RKO (cell line): ENCODE measurements at places on chromosomes 3 and 15.
A peak's percentile ranks its signal among the peaks of the same experiment; 100 is the strongest.

DNA sequence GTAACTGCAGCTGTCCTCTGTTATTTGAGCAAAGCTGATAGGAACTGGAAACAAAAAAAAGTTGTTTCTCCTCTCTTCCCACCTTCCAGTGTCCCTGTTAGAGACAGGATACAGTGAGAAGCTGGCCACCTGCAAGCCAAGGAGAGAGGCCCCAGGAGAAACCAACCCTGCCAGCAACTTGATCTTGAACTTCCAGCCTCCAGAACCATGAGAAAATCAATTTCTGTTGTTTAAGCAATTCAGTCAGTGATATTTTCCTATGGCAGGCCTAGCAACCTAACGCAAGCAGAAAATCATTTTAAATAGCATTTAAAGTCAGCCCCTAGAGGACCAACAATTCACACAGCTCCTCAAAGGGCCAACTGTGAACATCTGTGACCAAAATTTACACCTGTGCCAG is 291.3 kb downstream of the OXSM start:
- no peak for DNase-seq

DNA sequence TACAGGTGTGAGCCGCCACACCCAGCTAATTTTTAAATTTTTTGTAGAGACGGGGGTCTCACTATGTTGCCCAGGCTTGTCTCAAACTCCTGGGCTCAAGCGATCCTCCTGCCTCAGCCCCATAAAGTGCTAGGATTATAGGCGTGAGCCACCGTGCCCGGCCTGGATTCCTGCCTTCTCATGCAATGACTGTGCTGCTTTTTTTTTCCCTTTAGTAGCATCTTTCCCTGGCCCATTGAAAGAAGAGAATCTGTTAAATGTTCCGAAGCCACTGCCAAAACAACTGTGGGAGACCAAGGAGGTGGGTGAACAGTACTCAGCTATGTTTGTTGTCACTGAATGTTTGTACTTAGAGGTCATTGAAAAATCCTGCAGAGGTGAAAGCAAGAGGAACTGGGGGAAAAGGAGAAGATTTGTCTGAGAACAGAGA is 88.0 kb downstream of the CRTC3 start:
- no peak for DNase-seq

DNA sequence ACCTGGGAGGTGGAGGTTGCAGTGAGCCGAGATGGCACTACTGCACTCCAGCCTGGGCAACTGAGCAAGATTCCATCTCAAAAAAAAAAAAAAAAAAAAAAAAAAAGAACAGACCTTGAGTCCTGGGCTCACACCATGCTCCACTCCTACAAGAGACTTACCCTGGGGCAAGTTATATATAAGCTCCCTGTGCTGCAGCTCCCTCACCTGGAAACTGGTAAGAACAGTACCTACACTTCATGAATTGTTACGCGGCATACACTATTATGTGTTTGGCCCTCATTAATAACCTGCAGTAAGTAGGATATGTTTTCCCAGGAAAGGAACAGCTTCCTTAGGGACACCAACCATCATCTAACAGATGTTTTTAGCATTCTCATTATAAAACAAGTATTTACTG is 119.6 kb downstream of the FMN1 start:
- no peak for DNase-seq

DNA sequence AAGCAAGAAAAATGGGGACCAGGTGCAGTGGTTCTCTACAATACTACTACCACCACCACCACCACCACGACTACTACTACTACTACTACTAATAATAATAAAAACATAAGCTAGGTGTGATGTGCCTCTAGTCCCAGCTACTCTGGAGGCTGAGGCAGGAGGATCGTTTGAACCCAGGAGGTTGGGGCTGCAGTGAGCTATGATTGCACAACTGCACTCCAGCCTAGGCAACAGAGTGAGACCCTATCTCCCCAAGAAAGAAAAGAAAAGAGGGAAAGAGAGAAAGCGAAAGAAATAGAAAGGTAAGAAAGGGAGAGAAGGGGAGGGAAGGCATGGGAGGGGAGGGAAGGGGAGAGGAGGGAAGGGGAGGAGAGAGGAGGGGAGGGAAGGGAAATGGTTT is 350.6 kb downstream of the FOXP1 start:
- no peak for DNase-seq

GRCh38 chr3:146503461-146504202 is 34.3 kb upstream of the PLSCR2 start:
- peak; percentile 82 for DNase-seq

DNA sequence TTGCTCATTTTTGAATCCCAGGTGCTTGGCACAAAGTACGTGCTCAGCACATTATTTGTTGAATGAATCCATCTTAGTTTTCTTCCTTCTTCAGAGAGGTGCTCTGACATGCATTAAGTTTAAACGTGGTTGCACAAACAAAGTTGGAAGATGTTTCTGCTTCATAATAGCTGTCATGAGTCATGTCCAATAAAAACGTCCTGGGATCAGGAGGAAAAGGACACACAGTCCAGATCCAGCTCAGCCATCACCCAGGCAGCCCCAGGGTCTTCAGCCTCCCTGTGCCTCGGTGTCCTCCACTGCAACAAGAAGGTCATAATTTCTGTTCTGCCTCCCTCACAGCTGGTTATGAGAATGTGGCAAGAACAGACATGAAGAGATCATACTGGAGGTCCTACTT is 55.4 kb downstream of the CCNL1 start:
- DNase-seq: no peak

DNA sequence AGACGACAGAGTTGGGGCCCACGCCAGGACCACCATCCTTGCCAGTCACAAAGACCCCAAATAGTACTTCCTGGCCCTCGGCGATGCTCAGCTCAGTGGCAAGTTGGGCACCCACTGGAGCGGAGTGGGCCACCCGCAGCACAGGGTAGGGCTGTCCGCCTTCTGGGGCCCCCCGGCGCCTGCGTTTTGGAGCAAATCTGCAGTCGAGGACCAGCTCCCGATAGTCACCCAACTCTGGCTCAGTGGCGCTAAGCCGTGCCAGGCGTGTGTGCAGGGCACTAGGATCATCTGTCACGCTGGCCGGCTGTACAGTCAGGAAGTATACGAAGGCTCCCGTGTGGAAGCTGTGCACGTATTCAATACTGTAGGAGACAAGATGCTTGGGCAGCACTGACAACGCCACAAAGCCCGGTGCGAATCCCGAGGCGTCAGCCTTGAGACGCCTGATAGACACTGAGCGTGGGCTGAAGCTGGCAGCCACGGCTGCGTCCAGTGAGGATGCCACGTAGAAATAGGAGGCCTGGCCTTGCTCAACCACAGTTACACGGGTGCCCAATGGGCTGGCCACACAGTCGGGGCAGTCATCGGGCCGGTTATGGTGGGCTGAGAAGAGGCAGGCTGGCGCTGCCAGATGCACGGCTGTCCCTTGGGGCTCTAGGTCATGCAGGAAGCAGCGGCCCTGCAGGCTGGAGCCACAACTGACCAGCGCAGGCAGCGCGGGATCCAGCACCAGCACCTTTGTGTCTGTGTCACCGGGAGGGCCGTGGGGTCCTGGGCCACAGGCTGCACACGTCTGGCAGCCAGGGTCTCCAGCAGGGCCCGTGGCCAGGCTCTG is 945 bp downstream of the MST1R start:
- DNase-seq: peak; percentile 61

GRCh38 chr3:63895422-63896189 is 16.6 kb downstream of the SCAANT1 start:
- DNase-seq: no peak

DNA sequence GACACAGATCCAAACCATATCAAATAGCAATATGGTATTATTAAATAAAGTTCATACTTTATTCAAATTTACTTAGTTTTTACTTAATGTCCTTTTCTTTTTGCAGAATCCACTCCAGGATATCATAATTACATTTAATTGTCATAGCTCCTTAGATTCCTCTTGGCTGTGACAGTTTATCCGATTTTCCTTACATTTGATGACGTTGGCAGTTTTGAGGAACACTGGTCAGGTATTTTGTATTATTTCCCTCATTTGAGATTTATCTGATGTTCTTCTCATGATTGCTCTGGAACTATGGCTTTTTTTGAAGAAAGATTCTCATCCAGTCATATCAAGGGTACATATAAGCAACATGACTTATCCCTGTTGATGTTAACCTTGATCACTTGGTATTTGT is 198.3 kb upstream of the STAC start:
- DNase-seq: no peak
